ENCODE measurements at places on chromosomes 13 and 19.

- DNase-seq, result no peak
Observed at GRCh38 chr19:3335431-3336350, 30.7 kb upstream of the NFIC start.

- DNase-seq, result no peak
Observed at GRCh38 chr19:18558604-18559003, 934 bp downstream of the KXD1 start.

GRCh38 chr13:98916403-98916802, 61.5 kb downstream of the DOCK9 start:
- DNase-seq, result no peak

GRCh38 chr13:111505175-111505777, 184.8 kb downstream of the TEX29 start:
- no peak for DNase-seq

GRCh38 chr19:39085392-39085791, 1.2 kb downstream of the ACP7 start:
- DNase-seq, result no peak

DNA sequence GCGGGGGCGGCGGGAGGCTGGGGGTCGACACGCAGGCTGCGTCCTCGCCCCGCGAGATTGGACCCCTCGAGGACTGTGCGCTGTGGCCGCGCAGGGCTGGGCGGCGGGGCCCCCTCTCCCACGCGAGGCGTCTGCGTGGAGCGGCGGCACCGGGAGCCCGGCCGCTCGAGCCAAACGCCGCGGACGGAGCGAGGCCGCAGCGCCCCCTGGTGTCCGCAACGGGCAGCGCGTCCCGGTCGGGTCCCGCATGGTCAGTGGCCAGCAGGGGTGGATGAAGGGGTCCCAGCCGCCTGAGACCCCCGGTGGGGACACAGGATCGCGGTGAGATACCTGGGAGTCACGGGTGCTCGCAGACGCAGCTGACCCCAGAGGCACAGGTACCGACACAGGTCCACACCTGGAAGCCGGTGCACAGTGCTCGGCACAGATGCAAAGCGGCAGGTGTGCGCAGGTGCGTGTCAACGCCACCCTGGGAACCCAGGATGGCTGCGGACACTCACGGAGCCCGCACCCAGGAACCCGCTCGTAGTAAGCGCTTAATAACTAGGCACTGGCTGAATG, 2.1 kb upstream of the CIRBP start:
- no peak for DNase-seq

DNA sequence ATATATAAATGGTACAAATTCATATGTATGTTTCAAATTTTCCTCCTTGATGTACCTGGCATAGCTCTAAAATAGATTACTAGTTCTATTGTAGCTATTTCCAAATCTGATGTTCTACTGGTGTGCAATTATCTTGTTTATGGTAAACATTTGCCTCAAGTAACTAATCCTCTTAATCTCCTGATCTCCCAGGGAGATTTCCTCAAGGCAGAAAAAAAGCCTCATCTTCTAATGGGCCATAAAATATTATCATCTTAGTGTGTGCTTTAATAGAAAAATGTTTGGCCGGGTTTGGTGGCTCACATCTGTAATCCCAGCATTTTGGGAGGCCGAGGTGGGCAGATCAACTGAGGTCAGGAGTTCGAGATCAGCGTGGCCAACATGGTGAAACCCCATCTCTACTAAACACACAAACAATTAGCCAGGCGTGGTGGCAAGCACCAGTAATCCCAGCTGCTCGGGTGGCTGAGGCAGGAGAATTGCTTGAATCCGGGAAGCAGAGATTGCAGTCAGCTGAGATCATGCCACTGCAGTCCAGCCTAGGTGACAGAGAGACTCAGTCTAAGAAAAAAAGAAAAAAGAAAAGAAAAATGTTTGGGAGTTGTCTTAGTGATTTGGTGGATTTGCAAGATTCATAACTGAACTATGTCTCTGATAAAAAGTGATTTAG, 498.9 kb upstream of the SLITRK5 start:
- DNase-seq, result no peak

DNA sequence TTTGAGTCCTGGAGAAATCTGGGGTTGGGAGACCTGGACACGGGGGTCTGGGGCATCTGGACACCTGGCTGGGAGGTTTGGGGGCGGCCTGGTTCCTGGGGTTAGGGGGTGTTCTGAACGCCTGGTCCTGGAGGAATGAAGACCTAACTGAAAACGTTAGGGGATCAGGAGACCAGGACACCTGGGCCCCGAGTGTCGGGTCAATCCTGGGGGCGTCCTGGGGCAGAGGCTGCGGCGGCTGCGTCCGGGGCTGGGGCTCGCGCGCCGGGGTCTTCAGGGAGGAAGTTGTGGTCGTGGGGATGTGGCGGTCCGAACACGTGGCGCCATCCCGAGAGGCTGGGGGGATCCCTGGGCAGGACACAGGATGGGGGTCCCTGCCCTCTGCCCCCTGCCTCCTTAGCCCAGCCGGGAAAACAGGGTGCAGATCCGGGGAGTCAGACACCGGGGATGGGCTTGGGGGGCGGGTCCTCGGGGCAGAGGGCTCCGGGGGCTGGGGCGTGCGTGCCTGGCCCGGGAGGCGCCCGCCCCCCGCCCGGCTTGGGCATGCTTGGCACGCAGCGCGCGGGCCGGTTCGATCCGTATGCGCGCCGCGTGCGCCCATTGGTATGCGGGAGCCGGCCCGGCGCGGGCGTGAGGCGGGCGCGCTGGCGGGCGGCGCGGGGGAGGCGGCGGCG, 632 bp downstream of the NPAS1 start:
- DNase-seq, result no peak

DNA sequence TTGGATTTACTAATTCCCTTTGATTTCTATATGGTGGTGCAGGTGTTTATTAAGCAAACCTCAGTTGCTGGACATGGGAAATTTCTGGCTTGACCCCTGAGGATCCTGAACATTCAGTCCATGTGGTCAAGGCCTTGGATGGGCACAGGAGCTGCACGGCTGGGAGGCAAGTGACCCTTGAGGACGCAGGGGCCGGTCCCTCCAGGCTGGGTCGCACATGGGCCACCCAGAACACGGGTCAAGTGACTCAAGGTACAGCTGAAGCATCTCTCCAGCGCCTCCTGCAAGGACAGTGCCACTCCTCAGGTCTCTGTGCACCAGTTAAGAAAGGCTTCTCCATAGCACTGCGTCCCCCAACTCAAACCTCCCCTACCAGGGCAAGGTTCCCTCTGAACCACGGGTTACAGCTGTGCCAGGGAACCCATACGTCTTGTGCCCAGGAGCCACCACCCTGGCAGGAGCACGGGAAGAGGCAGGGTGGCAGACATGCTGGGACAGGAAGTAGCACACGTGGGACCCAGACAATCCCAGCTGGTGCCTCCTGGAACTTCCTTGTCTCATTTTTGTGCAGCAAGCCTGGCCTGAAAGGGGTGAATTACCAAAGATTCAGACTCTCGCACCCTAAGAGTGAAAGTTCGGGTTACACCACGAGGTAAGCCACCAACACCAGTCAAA, 93.1 kb downstream of the SPACA7 start:
- no peak for DNase-seq

DNA sequence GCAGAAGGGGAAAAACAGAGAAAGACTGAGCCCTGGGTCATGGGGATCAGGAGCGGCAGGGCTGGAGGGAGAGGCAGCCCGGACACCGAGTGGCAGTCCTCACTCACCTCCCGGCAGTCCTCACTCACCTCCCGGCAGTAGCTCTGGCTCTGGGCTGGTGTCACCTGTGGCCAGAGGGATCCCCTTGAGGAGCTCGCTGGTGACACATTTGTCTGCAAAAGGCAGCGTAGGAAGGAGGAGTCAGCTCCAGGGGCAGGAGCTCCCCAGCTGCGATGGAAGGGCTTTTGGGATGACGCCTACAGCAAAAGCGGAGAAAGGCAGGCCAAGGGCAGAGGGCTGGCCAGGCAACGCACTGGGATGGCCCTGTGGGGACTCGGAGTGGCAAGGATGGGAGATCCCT, 739 bp downstream of the EIF3G start:
- no peak for DNase-seq

- DNase-seq, result no peak
Observed at GRCh38 chr13:23505007-23505406, 65.2 kb upstream of the TNFRSF19 start.

DNA sequence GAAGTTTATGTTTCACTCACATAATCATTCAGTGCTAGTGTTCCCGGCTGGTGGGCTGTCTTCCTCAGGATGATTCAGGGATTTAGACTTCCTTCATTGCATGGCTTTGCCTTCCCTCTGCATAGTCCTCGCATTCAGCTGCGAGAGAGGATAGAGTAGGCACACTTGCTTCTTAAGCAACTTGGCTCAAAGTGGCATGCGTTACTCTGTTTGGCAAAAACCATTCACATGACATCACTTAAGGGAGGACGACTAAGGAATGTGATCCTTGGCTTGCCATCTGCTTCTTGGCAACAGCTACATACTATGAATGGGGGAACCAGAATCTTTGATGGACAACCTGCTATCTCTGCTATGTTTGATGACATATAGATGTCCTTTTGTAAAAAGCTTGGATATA, 359.3 kb downstream of the TDRD3 start:
- no peak for DNase-seq

GRCh38 chr13:111915104-111915551, 151.8 kb upstream of the SOX1 start:
- DNase-seq, result no peak

DNA sequence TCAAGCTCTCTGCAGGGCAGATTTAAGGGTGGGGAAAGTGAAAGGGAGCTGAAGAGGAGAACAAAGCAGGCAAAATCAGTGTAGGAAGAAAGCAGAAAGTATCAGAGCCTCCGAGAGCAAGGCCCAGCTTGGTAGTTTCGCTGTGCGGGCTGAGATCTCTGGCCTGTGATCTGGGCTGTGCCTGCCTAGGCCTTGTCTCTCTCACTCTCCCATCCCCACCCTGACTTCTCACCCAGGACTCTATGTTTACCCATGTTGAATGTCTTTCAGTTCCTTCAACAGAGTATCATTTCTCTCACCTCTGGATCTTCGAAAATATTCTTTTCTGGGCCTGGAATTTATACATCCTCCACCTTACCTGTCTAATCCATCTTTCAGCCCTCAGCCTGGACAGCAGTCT, 391.3 kb downstream of the FOXO1 start:
- DNase-seq, result peak; percentile 7

DNA sequence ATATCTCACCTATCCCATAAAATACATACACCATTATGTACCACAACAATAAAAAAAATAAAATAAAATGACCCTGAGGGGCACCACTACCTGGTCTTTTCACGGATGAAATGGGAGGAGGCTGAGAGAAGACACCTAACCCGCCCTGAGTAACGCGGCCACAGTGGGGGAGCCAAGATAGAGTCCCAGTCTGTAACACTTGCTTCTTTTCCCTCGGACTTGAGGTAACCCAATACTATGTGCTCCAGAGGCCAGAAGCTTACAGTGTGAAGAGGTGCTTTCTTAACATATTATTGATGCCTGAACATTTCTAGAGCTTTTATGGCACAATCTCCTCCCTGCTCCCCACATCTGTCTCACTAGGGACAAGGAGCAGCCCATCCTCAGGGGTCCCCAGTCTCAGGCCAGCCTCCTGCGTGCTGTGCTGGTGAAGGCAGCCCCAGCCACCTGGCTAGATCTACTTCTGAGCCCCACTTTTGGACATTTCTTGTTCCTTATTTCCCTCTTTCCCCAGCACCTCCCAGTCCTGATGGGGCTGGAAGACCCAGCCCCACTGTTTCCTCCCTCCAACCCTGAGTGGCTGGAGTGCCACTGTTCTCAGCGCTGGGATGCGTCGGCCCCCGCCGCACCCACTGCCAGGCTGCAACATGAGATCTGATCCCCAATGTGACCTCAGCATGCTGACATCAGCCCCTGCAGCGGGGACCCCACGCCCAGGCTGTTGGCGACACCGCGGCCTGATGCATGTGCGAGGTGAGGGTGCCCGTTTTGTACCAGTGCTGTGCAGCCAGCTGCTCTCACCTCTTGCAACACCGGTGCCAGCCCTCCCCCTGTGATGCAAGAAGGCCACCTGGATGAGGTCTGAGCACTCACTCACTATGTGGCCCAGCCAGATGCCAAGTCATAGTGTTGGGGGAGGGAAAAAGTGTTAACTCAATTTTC, 143.3 kb downstream of the DCLK1 start:
- no peak for DNase-seq

DNA sequence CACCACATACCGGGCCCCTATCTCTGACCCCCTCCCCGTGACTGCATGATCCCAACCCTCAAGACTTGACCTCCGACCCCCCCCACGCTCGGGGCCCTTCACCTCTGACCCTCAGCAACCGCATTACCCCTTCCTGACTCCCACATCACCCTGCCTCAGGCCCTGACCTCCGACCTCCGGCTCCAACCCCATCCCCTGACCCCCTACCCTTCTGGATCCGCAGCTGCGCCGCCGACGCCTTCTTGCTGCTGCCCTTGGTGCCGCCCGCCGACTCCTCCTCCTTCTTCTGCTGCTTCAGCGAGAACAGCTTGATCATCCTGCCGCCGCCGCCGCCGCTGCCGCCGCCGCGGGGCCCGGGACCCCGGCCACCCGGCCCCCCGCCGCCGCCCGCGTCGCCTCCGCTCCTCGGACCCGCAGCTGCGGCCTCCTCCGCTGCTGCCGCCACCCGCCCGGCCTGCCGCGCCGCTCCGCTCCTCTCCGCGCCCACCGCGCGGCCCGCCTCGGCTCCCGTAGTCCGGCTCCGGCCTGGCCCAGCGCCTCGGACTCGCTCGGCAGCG, at the start of gene UBE2M:
Gene UBE2M (minus strand): TSS at position 546 of the 557 bp plus-strand sequence. CDS start 230 bp downstream, at position 316.
- DNase-seq, result no peak

GRCh38 chr19:12666265-12667048, at the start of the genes MAN2B1 and WDR83:
TSS of gene MAN2B1 (minus strand) at chr19:12666742. CDS start at chr19:12666701, 41 bp downstream.
TSS of gene WDR83 (plus strand) at chr19:12666807. CDS start at chr19:12669791, 2,984 bp downstream.
- no peak for DNase-seq

DNA sequence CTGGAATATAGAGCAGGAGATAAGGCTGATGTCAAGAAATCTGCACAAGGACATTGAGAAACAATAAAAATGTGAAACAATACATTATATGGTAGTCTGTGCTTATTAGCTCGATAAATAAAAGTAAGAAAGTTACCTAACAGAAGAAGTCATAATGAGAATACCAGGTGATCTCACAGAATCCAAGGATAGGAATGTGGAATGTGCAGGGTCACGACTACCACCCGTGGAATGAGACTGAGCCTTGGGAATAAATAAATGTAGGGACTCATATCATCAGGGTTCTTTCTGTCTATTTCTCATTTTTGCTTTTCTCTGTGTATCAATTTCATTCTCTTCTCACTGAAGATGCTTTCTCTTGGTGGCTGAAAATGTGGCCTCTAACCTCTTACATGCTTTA, 26.0 kb upstream of the KBTBD7 start:
- DNase-seq, result no peak

- no peak for DNase-seq
Observed at GRCh38 chr19:48094129-48094854, 16.3 kb downstream of the PLA2G4C start.

All from GM12864 (cell line).